ENCODE measurements at places on chromosomes 7 and 10.

DNA sequence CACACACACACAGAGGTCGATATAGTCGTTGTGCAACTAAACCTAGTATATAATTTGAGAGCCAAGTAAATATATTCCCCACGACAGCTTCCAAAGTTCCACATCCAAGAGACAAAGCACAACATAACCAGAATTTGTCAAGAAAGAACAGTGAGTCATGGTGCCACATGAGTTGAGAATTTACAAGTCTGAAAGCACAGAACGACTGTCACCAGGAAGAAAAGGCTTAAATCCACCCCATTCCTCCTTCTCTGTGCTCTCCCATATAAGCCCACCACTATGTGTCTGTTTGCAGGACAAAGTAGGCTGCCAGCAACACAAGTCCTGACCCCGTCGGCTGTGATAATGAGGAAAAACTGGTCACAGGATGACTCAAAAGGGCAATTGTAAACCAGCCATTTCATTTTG, 32.8 kb downstream of the GSAP start:
- DNase-seq: no peak

GRCh38 chr10:122637376-122637775, 62.3 kb downstream of the C10orf120 start:
- peak; percentile 10 for DNase-seq

DNA sequence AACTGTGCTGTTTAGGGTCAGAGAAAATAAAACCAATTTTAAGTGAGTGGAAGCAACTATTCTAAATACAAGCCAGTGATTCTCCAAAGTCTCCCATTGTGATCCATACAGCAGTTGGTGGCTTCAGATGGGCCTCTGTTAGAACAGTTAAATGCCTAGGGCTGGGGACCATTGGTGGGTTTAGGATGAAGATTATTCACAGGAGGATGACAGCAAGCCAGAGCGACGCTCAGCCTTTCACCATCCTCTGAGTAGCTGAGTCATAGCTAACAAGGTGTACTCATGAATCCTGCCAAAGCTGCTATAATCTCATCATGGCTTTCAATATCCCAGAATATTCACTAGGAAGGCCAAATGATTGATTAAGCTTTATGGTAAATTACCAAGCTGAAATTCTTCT, 39.6 kb downstream of the STARD3NL start:
- no peak for DNase-seq

- DNase-seq: no peak
Measured at GRCh38 chr10:110962443-110962842, 43.0 kb downstream of the SHOC2 start.

- no peak for DNase-seq
Measured at GRCh38 chr10:127168261-127168660, 28.1 kb downstream of the INSYN2A start.

DNA sequence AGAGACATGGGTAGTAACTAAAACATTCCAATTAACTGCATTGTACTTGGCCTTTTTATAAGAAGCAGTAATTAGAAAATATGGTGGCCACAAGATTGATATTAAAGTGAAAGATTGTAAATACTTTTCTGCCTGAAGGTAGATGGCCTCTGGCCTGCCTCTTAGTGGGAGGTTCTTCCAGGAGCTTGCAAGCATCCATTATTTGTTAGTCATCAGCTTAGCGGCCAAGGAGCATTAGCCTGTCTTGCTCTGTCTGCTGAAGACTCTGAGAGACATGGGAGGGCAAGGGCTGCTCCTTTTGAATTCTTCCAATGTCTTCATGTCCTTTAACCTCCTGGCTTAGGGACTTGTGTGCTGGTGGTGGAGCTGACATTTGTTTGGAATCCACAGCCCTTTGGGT, 80.4 kb downstream of the TCF7L2 start:
- DNase-seq: no peak

- DNase-seq: no peak
Measured at GRCh38 chr7:10592604-10593003, 381.1 kb upstream of the PHF14 start.

DNA sequence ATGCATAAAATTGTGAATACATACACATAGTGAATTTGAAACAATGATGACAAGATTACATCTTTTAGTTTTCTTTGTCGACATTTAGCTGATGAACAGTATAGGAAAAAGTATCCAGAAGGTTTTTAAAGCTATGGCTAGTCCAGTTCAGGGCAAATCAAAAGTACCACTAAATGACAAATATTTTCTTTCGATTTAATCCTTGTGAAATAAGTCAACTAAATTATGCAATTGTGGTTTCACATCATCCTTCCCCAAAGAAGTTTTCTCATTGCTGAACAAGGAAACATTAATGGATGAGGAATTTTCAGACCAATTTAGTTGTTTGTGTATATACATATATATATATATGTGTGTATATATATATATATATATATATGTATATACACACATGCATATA, 774.0 kb downstream of the DNAJB9 start:
- no peak for DNase-seq

- no peak for DNase-seq
Measured at GRCh38 chr10:117936141-117936540, 110.6 kb downstream of the RAB11FIP2 start.

- DNase-seq: no peak
Measured at GRCh38 chr7:123750389-123751230, 1.8 kb upstream of the WASL start.

GRCh38 chr7:80937336-80937735, 18.5 kb upstream of the SEMA3C start:
- DNase-seq: no peak

GRCh38 chr10:7233259-7233991, 177.4 kb downstream of the SFMBT2 start:
- no peak for DNase-seq
